ENCODE measurements at places on chromosomes 3 and 15.
A peak's percentile ranks its signal among the peaks of the same experiment; 100 is the strongest.

DNA sequence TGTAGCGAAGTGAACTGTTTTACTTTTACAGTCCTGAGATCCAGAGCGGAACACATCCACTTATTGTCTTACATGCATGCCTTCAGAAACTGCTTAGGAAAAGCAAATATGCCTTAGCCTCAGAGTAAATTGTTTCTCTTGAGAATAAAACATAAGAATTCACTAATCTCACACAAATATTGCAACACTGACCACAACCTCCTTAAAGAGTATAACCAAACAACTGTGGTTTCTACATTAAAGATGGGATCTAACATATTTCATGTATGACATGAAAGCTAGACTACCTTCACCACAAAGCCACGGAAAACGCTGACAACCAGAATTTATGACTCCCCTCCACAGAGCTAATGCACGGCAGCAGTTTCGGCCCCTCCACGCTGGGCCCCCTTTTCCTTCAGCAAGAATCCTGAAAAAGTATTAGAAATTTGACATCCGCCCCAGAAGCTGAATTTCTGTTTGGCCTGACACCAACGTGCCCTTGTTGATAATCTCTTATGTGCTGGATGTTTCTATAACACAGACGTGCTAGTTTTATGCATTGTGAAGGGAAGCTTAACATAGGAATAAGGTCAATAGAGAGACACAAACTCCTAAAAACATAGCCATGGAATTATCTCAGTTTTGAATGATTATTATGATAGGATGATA, 84.6 kb downstream of the GREM1 start:
- peak; percentile 1 for DNase-seq

GRCh38 chr3:57598765-57599360, 1.7 kb upstream of the ARF4 start:
- no peak for DNase-seq

DNA sequence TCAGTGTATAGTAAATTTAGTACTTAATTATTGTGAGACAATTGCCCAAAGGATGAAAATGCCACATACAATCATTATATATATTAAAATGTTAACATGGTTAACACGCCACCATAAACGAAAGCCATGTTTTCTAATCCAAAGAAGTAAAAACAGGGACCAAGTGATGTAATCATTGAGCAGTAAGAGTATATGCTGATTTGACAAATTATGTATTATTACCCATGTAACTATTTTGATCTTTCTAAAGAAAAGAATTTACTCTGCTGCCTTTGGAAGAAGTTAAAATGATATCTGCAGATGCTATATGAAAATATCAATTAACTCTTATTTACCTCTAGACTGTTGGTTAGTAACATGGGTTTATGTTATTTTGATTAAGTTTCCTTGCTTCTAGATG, 150.2 kb downstream of the NAALADL2 start:
- DNase-seq = no peak

DNA sequence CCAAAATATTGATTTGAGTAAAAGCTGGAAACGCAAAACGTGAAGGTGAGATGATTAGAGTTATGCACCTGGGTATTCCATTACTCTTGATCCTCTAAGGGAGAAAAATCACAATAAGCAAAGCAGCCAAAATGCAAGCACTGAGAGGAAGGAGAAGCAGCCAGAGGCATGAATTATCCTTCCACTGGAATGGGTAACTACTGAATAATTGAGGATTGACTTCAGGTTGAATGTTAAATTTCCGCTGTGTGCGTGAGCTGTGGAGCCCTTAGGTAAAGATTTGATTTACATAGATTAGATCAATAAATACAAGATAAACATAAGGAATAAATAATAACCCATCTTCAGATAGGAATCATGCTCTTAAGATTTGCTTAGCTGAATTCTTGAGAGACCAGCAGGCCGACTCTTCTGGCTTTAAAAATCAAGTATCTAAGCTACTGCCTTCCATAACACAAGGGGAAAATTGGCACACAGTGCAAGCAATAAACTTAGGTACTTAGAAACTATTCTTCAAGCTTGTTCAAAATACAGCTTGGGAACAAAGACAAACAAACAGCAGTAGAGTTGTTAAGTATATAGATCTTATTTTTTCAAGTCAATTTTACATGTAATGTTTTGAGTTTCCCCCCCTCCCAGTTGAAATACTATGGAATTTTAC, 1459.5 kb downstream of the ZPLD1 start:
- DNase-seq = no peak

DNA sequence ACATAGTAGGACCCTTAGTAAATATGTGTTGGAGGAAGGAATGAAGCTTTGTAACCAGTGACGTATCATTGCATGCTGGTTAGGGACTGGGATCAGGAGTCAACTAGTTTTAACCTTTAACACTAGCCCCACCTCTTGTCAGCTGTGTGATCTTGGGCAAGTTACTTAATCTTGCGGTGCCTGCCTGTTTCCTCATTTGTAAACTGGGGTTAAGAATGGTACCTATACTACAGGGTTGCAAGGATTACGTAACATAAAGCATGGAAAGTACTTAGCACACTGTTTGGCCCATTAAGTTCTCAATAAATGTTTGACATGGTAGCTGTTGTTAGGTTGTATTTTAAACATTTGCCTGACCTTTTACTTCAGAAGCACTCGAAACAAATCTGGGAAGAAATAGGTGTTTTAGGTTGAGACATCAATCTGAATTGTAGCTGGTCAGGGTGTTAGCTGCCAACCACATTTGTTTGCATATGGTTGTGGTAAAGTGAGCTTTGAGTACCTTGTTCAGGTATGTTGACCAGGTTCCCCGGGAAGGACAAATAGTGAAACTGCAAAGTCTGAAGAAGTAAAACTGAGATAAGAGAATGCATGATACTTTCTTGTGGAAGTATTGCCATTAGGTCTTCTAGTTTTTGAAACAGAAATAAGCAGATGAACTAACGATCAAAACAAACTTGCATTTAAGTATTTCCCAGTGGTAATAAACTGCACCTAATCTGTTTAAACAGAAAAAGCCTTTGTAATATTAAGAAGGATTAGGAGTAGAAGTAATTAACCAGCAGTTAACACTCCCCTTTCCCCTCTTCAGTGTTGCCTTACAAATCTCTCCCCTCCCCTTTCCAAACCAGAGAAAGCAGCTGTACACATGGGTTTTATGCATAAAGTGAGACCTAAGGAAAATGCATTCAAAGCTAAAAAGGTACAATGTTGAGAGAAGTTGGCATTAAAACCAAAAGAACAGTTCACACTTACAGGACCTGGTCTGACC, 25.8 kb upstream of the SCAANT1 start:
- DNase-seq = no peak

DNA sequence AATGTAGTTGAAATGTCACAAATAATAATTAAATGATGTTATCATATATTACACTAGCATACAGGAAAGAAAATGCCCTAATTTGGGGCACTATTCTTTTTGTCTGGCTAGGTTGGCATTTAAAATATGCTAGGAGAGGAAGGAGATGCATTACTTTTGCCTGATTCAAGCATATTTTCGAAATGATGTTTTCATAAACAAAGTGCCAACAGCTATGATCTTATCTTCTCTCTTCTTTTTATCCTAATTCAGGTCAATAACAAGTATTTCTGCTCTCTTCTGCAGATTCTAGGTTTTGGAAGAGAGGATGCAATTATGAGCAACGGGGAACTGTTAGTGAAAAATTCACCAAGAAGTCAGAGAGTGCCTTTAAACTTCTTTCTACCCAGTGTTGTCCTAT, 55.8 kb upstream of the NR2F2 start:
- DNase-seq = no peak

- DNase-seq = no peak
These were observed 17.6 kb downstream of the CALML4 start for GRCh38 chr15:68187559-68187958.

DNA sequence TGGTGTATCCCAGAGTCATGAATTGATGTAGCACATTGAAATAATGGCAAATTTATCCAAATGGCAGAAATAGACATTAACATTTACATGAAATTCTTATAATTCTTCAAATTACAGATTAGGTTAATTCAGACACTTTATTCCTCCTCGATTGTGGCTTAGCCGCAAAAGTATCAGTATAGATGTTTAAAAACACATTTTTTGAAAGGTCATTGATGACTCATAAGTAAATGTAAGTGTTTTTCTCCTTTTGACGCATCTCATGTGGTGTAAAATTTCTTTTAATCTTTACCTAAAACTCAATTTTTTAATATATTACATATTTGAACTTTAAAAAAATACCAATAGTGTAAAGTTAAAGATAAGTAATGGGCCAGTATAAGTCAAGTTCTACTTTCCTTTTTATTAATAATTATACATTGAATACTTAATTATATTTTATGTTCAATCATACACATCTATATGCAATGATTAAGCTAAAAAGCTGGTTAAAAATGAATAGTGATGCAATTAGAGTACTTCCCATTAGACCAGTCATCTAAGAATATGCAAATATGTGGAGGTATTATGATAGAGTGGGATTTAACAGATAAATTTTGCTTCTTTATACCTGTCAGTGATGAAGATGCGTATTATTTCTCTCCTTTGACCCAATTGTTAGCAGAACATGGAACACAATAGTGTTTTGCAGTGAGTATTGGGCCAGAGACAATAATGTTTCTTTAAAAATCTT, 678.1 kb upstream of the DPPA4 start:
- DNase-seq = no peak
